ENCODE measurements at places on chromosomes 13 and 19.

GRCh38 chr13:50715402-50716146 lies 127.9 kb downstream of the DLEU7 start:
- no peak for DNase-seq

DNA sequence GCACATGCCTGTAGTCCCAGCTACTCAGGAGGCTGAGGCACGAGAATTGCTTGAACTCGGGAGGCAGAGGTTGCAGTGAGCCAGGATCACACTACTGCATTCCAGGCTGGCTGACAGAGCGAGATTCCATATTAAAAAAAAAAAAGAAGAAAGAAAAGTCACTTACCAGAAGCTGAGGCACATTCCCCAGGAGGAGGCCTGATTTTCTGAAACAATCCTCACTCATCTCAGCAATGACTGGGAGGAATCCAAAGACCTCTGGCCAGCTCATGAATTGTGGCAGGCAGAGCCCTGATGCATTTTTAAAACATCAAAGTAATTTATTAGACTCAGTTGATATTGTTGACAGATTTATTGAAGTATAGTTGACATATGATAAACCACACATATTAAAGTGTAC lies 206.3 kb downstream of the FOXO1 start:
- no peak for DNase-seq

GRCh38 chr13:71838842-71839241 lies 28.2 kb downstream of the DACH1 start:
- DNase-seq = no peak

DNA sequence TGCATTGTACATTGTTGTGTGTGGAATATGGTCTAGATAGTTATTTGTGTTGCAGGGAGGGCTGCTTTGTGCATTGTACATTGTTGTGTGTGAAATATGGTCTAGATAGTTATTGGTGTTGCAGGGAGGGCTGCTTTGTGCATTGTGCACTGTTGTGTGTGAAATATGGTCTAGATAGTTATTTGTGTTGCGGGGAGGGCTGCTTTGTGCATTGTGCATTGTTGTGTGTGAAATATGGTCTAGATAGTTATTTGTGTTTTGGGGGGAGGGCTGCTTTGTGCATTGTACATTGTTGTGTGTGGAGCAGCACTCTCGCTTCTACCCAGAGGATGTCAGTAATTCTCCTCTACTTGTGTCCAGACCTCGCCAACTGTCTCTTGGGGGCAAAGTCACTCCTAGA lies 36.3 kb upstream of the ZNF835 start:
- DNase-seq = no peak

- DNase-seq = no peak
Observed at GRCh38 chr19:28021259-28022185, 1191.4 kb downstream of the UQCRFS1 start.

DNA sequence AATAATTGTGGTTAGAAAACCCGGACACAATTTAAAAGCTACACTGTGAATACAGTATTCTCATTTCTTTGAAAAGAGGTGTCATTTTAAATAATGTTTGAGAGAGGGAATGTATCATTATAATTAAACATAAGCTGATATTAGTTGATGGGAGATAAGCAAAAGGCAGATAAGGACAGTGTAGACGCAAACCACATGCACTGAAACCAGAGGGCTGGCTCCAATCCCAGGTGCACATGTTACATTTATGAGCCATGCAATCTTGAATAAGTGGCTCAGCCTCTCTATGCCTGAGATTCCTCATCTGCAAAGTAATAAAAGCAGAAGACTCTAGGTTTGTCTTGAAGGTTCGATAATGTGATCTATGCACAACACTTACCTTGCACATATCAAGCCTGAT lies 238.7 kb downstream of the EFNB2 start:
- no peak for DNase-seq

GRCh38 chr19:375395-376110 lies 31.0 kb upstream of the MIER2 start:
- no peak for DNase-seq

DNA sequence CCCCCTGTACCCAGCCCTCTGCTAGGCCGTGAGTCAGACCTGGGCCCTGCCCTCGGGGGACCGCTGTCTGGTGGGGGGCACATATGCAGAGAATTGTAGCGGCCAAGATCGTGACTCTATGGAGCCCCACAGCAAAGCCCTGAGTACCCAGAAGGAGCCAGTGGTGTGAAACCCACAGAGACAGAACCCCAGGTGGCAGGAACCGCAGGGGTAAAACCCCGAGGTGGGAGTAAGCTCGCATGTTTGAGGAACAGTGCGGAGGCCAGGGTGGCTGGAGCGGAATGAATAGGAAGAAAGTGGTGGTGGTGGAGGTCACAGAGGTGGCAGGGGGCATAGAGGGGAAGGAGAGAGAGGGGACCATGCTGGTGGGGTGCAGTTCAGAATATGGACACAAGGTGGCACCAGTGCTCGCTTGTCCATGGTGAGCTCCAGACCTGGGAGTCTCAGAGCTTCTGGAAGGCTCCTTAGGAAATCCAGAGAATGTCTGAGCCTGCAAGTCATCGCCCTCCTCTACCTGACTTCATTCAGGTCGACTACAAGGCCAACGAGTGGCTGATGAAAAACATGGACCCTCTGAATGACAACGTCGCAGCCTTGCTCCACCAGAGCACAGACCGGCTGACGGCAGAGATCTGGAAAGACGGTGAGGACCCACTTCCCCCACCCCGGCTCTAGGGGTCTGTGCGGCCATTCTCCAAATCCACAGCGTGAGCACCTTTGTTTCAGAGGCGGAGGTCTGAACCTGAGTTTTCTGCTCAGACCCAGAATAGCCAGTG lies 48.9 kb downstream of the MYH14 start:
- DNase-seq = no peak

DNA sequence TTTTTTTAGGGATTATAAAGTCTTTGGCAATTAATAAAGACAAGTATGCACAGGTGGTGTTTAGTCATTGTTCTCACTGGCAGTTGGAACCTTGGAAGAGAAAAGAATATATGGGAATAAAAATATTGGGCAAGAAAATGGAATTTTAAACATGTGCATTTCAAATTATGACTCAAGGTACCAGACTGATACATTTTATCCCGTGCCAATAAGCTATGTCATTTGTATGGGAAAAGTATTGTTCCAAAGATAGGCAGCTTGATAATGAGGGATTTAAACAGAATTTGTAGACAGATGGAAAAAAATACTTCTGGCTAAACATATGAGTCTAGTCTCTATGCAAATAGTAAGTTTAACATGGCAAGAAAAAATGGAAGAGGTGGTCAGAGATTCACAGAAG lies 169.5 kb upstream of the UFM1 start:
- DNase-seq = no peak
